ENCODE measurements at places on chromosomes 1 and 21. TPM values are rescaled to one million over a fixed set of nuclear protein-coding genes. Genes with fewer than 3 reads are reported as not detected.

GRCh38 chr1:21550866-21551475, 41.7 kb downstream of the ALPL start:
- H3K36me3 ChIP-seq = no peaks in the 10 kb centered on the region
- no peak for DNase-seq
- H3K4me3 ChIP-seq = no peak overlapping the region
- no peak overlapping the region for H3K27ac ChIP-seq
- peaks cover 3% of the 10 kb centered on the region for H3K4me1 ChIP-seq

GRCh38 chr1:8222789-8223188, 95.1 kb upstream of the SLC45A1 start:
- H3K4me1 ChIP-seq = peaks cover 5% of the 10 kb centered on the region
- H3K36me3 ChIP-seq = no peaks in the 10 kb centered on the region
- no peak overlapping the region for H3K27ac ChIP-seq
- DNase-seq = no peak
- H3K27me3 ChIP-seq = no peaks in the 10 kb centered on the region
- no peak overlapping the region for H3K4me3 ChIP-seq

The NKAIN1 gene
- total RNA-seq = not detected

The BCAR3 gene
- total RNA-seq = 21.3 TPM

GRCh38 chr1:168252204-168252733, 26.5 kb downstream of the SFT2D2 start:
- no peaks in the 10 kb centered on the region for H3K27me3 ChIP-seq
- no peaks in the 10 kb centered on the region for H3K4me1 ChIP-seq
- DNase-seq = no peak
- no peak overlapping the region for H3K4me3 ChIP-seq

The ACTN2 gene
- total RNA-seq = 3.6 TPM

GRCh38 chr1:69077633-69078032, 490.1 kb upstream of the LRRC7 start:
- DNase-seq = no peak
- no peaks in the 10 kb centered on the region for H3K36me3 ChIP-seq
- no peaks in the 10 kb centered on the region for H3K27me3 ChIP-seq
- no peaks in the 10 kb centered on the region for H3K4me1 ChIP-seq

All from lung (tissue), 17 donors.